ENCODE measurements at places on chromosomes 5 and 9.

- DNase-seq: peak; percentile 4
Measured at GRCh38 chr5:143014017-143014651, 244.0 kb downstream of the ARHGAP26 start.

DNA sequence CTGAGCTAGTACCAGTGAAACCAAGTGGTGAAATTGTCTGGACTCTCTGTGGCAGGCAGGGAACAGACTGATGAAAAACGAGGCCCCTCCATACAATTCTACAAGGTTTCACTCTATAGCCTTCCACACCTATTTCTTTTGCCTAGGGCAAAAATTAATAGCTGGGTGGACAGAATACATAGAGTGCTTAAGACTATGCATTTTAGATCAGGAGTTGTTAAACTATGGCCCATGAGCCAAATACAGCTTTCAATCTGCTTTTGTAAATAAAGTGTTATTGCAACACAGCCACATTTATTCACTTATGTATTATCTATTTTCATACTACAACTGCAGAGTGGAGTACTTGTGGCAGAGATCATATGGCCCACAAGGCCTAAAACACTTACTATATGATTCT lies 45.2 kb downstream of the SH3TC2 start:
- no peak for DNase-seq

DNA sequence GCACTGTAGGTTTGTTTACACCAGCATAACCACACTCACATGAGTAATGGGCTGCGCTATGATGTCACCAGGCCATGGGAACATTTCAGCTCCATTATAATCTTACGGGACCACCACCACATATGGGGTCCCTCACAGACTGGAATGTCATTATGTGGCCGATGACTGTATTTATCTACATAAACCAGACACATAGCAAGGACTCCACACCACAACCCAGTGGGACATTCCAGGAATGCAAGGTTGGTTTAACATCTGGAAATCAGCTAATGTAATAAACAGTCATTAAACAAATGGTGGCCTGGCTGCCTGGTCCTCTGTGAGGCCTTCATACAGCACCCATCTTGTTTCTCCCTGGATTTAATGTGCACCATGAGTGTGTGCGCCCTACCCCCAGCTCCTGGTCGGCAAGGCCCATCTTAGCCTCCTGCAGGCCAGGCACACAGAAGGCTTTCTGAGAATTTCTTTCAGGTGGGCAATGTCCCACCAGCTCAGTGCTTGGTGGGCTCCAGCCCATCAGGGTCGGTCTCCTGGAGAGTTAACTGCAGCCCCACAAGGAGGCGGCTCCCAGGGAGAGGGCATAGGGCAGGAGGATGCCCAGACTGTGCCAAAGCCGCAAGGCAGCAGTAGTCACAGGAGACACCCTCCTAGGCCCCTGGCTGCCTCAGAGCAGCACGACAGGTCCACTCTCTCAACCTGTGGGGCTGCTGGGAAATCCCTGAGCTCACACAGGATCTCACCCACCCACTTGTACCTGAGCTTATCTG lies 35.9 kb upstream of the SARDH start:
- no peak for DNase-seq

- no peak for DNase-seq
Measured at GRCh38 chr5:126998895-126999570, 31.3 kb downstream of the MARCHF3 start.

- no peak for DNase-seq
Measured at GRCh38 chr9:36755019-36755418, 182.3 kb downstream of the MELK start.

DNA sequence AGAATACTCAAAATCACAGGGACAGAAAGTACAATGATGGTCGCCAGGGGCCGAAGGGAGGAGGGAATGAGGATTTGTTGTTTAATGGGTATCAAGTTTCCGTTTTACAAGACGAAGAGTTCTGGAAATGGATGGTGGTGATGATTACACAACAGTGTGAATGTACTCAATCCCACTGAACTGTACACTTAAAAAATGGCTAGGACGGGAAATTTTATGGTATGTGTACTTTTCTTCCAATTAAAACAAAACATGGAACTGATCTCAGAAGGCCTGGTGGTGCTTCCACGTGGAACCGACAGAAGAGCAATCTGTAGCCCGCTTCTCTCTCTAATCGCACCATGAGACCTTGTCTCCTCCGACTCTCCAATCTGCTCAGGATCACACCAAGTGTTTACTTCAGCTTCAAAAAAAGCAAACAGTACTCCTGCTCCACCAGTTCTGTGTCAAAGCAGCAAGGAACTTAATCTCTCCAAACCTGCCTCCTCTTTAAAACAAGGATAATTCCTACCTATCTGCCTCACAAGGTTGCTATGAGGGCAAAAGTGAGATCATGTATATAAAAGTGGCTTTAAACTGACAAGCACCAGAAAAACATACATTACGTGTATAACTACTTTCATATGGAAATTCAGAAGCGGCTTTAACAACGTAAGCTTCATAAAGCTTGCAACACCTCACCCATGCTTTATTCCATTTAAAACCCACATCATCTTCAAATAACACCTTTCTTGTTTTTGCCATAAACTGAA lies 2.1 kb downstream of the ECPAS start:
- peak; percentile 29 for DNase-seq

DNA sequence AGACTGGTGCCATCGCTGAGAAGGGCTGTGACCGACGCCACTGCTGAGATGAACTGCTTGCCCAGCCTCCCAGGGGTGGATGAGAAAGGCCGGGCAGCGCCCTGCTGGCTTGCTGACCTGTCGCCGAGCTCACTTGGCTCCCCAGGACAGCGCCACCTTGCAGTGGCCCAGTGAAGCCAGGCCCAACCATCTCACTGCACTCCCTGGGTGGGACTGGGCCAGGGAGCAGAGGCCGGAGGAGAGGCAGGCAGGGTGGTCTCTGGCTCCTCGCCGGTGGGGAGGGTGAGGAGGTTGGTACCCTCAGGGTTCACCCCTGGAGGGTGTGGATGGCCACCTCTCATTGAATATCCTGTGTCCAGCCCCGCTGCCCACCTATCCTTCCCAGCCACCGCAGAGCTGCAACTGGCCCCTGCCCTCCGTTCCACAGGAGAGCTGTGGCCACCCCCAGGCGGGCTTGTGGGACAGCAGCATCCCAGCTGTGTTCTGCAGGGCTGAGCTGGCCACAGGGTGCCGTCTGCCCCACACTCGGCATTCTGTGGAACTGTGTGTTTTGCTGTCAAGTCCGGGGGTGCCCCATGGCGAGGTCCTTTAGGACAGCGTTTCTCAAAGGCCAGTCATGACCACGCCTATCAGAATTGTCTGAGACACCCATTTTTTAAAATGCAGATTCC lies 41.0 kb upstream of the FCN2 start:
- DNase-seq: no peak

DNA sequence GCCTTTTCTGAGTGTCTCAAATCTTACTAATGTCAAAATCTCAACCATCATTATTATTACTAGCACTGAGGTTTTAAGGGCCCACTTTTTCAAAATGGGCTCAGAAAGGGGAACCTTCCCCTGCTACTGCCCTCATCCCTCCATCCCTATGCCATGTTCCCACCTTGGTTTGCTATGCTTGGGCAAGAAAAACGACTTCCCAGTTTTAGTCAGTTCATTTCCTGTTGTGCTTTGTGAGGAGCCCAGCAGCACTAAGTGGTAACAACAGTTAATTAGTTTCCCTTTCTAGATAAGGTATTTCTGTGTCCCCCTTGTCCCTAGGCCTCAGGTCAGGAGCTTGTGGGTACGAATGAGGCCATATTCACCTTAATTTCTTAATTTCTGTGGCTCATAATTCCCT lies 595.2 kb downstream of the RAB3C start:
- no peak for DNase-seq

DNA sequence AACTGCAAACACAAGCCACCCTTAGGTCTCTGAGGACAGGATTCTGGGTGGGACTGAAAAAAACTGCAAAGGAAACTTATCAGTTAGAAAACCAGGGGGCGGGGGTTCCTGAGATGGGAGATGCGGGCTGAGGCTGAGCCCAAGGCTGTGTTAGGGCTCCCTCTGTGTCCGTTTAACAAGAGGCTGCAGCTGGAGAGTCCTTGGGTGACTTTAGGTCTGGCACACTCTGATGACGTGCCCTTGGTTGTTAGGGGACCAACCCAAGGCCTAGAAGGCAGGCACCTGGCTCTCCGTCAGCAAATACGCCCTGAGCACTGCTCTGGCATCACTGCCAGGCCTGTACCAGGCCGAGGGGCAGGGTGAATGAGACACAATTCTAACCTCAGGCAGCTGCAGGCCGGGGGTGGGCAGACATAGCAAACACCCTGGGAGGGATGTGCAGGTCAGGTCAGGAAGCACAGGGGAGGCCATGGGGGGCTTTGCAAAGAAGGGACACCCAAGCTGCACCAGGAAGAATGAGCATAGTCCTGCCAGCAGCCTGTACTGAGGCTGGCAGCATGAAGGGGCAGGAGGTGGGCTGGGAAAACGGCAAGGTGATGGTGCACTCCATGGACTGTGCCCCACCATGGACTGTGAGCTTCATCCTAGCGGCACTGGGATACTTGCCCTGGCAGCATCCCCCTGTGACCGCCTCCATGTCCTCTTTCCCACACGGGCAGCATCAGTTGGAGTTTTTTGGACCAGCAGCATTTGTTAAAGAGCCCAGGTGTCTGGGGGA lies 137.9 kb downstream of the GABBR2 start:
- no peak for DNase-seq

DNA sequence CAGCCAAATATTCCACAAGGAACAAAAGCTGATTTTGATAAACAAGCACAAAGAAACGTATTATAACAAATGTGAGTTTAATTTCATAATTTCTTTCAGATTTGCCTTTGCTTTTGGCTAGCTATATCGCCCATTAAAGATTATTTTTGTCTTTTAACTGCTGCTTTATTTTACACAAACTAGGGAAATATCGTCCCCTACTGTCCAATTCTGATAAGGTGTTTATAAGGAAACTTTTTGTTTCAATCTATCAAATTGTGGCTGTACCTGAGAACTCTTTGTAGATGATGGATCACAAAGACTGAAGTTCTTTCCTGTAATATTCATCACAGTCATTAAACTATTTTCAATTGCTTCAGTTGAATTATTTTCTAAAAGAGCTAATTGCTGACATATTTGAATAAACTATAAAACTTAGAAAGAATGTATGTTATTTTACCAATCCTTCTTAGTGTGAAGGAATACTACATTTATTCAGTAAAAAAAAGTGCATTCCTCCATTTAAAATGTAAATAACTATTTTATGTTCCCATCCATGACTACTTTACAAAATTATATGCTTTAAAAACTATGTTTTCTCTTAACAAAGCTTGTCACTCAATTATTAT lies 431.3 kb upstream of the ITGA1 start:
- DNase-seq: peak; percentile 89
